ENCODE measurements at places on chromosomes 11 and 22. TPM values are rescaled to one million over a fixed set of nuclear protein-coding genes. Genes with fewer than 3 reads are reported as not detected.

DNA sequence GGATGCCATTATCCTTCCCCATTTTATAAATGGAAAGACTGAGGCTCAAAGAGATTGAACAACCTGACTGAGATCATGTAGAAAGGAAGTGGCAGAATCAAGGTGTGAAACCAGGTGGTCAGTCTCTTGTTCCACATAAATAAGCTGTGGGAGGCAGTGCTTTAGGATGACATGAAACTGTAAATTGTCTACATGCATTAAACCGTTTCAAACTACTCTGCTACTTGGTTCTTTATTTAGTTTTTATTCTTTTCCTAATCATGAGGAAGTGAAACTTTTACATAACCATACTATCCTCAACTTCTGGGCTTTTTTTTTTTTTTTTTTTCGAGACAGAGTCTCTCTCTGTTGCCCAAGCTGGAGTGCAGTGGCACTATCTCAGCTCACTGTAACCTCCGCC lies 34.9 kb downstream of the CADM1 start:
- DNase-seq: no peak

- no peak for DNase-seq
Observed at GRCh38 chr11:77515063-77515462, 41.2 kb upstream of the PAK1 start.

The PGR gene
- 0.11 TPM for polyA plus RNA-seq

The RAC2 gene
- polyA plus RNA-seq: 4.7 TPM

GRCh38 chr22:42978453-42979103 lies 36.4 kb downstream of the PACSIN2 start:
- no peak for DNase-seq

The GPR137 gene
- polyA plus RNA-seq: 32.9 TPM

DNA sequence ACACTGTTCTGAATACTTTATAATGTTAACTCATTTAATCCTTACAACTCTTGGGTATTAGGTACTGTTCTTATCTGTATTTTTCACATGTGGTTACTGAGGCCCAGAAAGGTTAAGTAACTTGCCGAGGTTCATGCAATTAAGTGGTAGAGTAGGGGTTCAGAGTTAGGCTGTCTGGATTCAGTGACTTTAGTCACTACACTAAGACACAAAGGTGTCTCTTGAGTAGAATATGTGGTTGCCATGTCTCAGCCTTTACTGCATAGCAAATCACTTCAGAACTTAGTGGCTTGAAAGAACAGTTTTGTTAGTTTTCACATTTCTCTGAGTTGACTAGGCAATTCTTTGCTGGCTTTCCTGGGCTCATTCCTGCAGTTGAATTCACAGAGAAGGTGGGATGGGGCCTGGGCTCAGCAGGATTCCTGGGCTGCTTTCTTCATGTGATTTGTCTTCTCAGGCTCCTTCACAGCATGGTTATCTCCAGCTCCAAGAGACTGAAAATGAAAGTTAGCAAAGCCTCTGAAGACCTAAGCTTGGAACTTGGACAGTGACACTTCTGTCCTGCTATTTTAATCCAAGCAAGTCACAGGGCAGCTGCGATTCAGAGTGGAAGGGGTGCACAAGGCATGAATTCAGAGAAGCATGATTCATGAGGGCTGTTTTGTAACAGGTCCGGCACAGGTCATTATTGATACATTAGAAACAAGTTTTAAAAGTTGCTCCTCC lies 68.3 kb downstream of the SPECC1L start:
- no peak for DNase-seq

The OR52A1 gene
- polyA plus RNA-seq: 0.03 TPM

GRCh38 chr11:125183641-125184040 lies 19.1 kb downstream of the PKNOX2 start:
- DNase-seq: no peak

The RASSF10 gene
- polyA plus RNA-seq: 4.2 TPM

The SPECC1L gene
- polyA plus RNA-seq: 52.4 TPM

The TMEM151A gene
- not detected for polyA plus RNA-seq

The UVRAG gene
- 8.4 TPM for polyA plus RNA-seq

The SYT12 gene
- polyA plus RNA-seq: 0.12 TPM

The LRRC75B gene
- 4.9 TPM for polyA plus RNA-seq

DNA sequence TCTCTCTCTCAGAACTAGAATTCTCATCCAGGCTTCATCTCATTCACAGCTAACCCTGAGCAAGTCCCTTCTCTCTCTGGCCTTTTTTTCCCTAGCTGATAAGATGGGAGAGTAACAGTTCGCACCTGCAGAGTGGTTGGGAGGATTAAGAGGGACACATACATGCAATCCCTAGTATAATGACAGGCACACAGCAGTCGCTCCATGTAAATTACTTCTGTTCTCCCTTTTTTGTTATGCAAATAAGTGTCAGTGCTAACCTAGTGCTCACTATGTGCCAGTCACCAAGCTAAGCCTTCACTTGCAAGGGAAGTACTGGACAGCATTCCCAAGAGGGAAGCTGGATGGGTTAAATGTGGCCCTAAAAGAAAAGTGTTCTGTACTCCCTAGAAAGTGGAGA lies 63.4 kb downstream of the TENM4 start:
- DNase-seq: no peak

GRCh38 chr11:107743191-107743590 lies 31.3 kb upstream of the SLN start:
- no peak for DNase-seq

DNA sequence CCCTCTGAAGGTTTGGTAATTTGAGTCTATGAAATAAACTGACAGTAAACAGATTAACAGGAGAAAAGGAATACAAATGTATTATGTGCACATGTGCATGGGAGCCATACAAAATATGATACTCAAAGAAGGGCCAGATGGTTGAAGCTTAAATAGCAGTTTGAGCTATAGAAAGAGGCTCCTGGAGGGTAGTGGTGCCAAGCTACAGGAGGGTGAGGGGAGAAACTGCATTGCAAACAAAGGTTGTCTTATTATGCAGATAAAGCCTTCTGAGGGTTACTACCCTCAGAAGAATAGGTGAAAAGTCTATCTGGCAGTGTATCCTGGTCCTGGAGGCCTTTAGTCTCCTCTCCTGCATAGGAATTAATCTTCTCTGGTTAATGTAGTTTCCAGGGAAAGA lies 267.3 kb upstream of the MPPED2 start:
- no peak for DNase-seq

GRCh38 chr22:20799449-20799848 lies 25.5 kb downstream of the SERPIND1 start:
- no peak for DNase-seq

The POU2AF3 gene
- polyA plus RNA-seq: 3.4 TPM

The NEU3 gene
- polyA plus RNA-seq: not detected

- DNase-seq: no peak
Observed at GRCh38 chr22:31504282-31504681, 7.9 kb downstream of the SFI1 start.

The CASP1 gene
- 9.0 TPM for polyA plus RNA-seq

DNA sequence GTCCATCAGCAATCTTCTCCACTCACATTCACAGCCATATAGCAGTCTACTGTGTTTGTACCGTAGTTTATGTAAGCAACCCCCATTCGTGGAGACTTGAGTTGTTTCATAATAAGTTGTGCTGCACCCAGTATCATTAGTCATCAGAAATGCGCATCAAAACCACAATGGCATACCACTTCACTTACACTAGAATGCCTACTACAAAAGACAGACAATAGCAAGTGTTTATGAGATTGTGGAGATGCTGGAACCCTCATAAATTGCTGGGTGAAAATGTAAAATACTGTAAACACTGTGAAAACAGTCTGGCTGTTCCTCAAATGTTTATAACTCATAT lies 133.3 kb downstream of the ATXN10 start:
- no peak for DNase-seq

The IGF2 gene
- 3,204 TPM for polyA plus RNA-seq

GRCh38 chr11:133997554-133997953 lies 40.8 kb upstream of the IGSF9B start:
- no peak for DNase-seq

The SEC14L2 gene
- 4.3 TPM for polyA plus RNA-seq

GRCh38 chr11:4704790-4705334 lies 278 bp downstream of the MMP26 start:
- no peak for DNase-seq

- no peak for DNase-seq
Observed at GRCh38 chr11:66133216-66133775, 63.2 kb downstream of the PACS1 start.

DNA sequence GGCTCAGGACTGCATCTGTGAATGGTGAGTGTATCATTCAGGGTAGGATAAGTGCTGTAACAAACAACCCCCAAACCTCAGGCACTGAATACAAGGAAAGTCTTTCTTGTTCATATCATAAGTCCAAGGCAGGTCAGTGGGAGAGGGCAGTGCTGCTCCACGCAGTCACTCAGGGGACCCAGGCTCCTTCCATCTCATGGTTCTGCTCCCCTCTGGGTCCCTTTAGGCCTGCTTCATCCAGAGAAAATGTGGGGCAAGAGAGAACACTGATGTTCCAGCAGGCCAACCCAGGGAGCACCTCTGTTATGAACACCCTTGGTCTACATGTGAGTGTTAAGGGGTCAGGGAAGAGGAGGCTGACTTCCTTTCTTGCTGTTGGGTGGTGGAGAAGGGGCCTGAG lies 187.8 kb downstream of the CHST1 start:
- DNase-seq: no peak

The CTSW gene
- 0.32 TPM for polyA plus RNA-seq

DNA sequence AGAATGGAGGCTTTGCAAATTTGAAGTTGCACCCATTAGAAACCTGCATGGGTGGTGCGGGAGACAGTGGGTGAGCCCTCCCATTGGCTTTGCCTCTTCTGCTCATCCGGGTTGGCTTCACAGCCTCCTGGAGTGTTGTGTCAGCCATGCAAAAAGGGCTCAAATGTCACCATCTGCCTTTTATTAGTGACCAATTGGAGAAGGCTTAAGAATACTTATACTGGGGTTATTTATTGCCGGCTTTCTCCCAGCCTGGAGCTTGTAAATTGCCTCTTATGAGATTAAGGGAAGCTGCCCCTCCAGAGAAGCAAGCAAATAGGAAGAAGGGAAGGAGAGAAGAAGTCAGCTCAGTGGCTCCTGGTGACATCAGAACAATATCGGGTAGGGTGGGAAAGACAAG lies 182.6 kb downstream of the ST3GAL4 start:
- DNase-seq: no peak

DNA sequence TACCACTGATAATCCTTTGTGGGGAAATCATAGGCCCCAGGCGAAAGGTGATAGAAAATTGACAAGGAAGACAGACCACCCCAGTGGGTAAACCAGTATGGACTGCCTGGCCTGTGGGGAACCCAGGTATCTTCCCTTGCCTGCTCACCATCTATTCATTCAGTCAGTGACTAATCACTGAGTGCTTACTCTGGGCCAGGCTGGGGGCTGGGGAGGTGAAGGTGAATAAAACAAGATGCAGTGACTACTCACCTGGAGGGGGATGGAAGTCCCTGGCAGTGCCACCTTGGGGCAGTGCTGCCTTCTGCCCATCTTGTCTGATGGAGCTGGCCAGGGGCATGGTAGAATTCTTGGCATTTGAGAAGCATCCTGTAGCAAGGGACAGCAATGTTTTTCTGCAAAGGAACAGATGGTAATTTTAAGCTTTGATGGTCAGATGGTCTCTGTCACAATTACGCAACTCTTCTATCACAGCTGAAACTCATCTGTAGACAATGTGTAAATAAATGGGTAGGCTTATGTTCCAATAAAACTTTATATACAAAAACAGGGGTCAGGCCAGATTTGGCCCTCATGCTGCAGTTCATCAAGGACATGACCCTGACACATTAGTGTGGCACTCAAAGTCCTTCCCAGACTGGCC lies 4.6 kb downstream of the ISX start:
- DNase-seq: no peak

The SYT13 gene
- polyA plus RNA-seq: 0.36 TPM

The OTOG gene
- not detected for polyA plus RNA-seq

GRCh38 chr11:132719684-132720083 lies 812.6 kb downstream of the OPCML start:
- no peak for DNase-seq

DNA sequence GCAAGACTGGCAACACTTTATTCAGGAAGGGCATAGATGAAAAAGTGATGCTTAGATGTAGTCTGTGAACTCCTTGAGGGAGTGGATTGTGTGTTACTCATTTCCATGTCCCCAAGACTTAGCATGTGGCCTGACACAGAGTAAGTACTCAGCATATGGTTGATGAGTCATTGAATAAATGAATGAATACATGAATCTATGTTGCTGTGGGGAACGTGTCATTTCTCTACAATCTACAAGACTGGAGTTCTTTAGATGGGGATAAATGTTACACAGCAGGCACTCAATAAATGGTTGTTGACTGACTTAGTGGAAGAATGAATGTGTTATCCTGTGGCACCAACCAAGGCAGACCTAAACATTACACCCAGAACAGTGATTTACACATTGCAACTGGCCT lies 17.9 kb downstream of the BPIFC start:
- no peak for DNase-seq

DNA sequence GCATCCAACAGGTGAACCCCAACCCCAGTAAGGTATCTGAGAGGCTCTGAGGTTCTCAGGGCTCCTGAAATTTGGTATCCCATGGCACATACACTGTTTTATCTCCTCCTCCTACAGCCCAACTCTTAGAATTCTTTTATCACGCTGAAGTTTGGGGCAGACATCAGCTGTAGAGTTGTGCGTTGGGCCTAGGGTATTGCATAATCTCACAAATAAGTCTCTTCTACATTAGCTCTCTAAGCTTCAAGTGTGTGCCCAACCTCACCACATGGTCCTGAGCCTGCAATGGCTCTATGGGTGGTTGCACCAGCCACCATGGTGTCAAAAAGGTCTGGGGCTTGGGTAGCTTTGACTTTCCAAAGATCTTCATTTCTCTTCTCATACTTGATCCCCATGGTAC lies 603.0 kb downstream of the BUD13 start:
- DNase-seq: no peak

DNA sequence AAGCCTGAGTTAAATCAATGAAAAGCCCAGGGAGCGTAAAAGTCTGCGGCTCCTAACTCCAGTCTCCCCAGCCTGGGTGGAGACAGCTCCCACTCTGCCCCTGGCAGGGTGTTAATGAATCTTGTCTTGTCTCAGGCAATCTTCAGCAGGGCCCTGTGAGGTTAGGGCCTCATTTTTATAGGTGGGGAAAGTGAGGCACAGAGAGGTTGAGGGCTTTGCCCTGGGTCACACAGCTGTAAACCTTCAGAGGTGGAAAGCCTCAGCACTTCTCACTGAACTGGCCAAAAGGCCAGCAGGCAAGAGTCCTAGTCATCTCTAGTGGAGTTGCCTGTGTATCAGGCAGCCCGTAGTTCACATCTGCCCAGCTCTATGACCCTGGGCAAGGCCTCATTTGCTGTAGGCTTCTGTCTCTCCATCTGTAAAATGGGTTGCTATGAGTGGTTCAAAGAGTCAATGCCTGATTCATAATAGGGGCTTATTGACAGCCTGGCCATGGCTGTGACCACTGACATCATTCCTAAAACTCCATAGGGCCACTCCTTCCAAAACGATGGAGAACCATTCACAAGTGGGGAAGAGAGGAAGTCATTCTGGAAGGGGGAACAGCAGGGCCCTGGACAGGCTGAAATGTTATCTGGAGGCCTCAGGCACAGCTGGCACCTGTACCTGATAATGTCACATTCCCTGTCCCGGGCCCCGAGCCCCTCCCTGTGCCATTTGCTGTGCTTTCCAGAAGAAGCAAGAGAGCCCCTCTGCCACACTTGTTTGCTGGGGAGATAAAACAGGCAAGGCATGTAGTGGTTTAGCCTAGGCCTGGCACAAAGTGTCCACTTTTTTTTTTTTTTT lies 6.0 kb downstream of the CBX7 start:
- no peak for DNase-seq

The OR10A2 gene
- not detected for polyA plus RNA-seq

The INTS4 gene
- 36.1 TPM for polyA plus RNA-seq

The TSPAN32 gene
- 4.0 TPM for polyA plus RNA-seq

The CRYBA4 gene
- polyA plus RNA-seq: not detected

GRCh38 chr11:128227466-128227865 lies 359.9 kb downstream of the ETS1 start:
- DNase-seq: no peak

- no peak for DNase-seq
Observed at GRCh38 chr11:132318421-132319157, 948.2 kb downstream of the NTM start.
